ENCODE measurements at places on chromosomes 7 and 10.

- no peak for DNase-seq
- H3K27ac ChIP-seq: no peak overlapping the region
- H3K4me3 ChIP-seq: no peak overlapping the region
- H3K4me1 ChIP-seq: no peaks in the 10 kb centered on the region
- H3K27me3 ChIP-seq: no peaks in the 10 kb centered on the region
Measured at GRCh38 chr10:131231965-131232541, 79.5 kb downstream of the TCERG1L start.

GRCh38 chr7:38424750-38425463 lies 151.5 kb upstream of the TARP start:
- no peak for DNase-seq
- H3K36me3 ChIP-seq: no peaks in the 10 kb centered on the region
- no peak overlapping the region for H3K27ac ChIP-seq

DNA sequence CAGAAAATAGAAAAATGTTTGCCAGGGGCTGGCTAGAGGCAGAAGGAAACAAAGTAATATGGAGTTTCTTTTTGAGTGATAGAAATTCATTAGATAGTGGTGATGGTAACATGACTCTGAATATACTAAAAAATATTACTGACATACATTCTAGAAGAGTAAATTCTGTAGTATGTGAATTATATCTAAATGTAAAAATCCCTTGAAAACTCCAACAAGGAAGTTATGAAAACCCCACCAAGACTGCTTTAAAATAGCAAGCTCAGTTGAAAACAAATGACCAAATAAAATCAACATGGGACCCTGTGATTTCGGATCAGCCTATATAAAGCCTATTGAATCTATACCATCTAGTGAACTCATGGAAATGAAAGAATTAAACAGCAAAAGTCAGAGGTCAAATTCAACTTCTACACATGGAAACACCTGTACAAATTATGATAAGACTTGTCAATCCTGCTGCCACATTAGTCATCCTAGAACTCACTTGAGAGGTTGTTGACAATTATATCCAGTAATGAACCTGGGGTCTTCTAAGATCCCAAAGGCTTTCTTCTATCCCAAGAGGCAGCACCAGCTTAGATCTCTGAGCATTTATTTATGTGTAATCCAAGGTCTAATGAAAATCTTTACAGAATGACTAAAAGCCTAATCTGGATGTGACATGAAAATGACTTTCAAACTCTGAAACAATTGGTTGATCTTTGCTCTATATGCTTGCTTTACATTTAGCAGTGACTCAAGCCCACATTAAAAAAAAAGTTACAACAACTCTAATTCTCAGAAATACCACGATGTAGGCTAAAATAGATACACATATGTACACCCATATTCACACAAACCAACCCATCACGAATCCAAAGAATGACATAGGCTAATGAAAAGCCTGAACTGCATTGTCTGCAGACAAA lies 59.3 kb downstream of the OSBPL3 start:
- H3K4me3 ChIP-seq: no peak overlapping the region
- H3K36me3 ChIP-seq: 0 out of 2 replicates have a peak, but pooled peaks cover 7% of the 10 kb centered on the region
- DNase-seq: no peak
- H3K4me1 ChIP-seq: peaks cover 99% of the 10 kb centered on the region
- peak overlapping the region; percentile 55 for H3K27ac ChIP-seq

DNA sequence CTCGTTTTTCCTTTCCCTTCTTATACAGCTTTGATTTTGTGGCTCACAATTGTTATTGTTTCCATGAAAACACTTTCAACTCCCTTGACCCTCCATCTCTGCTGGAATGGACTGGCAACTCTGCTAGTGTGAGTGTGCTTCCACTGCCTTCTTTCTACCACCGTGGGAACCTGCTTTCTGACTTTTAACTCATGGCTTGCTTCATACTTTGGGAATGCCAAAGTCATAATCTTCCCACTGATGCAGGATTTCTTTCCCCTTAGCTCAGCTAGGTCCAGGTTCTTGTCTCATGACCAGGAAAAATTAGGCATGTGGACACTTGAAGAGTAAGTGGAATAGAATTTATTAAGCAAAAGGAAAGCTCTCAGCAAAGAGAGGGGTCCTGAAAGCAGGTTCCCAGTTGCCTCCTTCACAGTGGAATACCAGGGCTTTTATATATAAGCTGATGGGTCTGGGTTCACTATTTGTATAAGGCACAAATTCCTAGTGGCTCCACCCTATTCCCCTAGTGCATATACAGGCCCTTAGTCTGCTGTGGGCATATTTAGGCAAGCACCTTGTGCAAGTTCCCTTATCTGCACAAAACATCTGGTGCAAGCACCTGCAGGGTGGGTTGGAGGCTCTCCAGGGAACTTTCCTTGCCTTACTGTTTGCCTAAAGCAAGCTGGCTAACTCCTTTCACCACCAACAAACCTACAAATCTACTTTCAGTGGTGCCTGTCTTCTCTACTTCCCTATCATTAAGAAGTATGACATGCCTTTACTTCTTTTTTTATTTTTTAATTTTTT lies 119.5 kb downstream of the CFAP58 start:
- no peak overlapping the region for H3K27ac ChIP-seq
- H3K4me1 ChIP-seq: no peaks in the 10 kb centered on the region
- no peaks in the 10 kb centered on the region for H3K27me3 ChIP-seq

GRCh38 chr10:9965341-9965740 lies 1052.3 kb upstream of the CELF2 start:
- no peaks in the 10 kb centered on the region for H3K36me3 ChIP-seq
- H3K4me1 ChIP-seq: no peaks in the 10 kb centered on the region
- no peaks in the 10 kb centered on the region for H3K27me3 ChIP-seq
- no peak overlapping the region for H3K4me3 ChIP-seq
- DNase-seq: no peak
- no peak overlapping the region for H3K27ac ChIP-seq

- H3K27ac ChIP-seq: no peak overlapping the region
- no peak for DNase-seq
- no peaks in the 10 kb centered on the region for H3K36me3 ChIP-seq
Measured at GRCh38 chr10:60704471-60704870, 73.8 kb upstream of the CDK1 start.

DNA sequence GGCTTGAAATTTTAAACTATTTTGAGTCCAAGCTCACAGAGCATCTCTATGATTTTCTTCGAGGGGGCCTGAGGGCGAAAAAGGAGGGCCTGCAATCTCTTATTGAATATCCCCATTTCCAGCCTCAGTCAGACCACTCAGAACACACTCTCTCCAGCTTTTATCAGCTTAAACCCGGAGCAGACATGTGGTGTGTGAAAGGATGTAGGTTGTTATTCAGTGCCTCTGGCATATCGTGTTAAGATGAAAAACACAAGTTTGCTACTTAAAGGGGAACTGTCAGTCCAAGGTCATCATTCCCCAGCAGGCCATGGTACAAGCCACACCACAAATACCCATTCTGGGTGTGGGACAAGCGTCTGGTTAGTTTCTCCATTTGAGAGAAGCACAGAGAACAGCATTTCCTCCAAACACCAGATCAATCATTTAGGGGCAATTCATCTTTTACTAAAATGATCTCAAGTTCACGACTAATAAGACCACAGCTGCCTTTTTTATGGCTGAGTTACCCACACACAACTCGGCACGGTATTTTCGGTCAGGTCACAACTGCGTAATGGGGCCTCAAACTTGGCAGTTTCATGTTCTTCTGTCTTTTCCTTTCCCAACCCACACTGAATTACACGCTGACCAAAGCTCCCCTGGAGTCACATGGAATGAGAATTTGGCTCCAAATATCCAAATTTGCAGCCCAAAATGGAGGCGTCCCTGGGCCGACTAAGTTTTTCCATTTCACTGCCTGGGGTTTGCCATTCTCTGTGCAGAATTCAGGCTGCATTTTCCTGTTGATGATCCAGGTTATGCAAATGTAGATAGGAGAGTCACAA lies 188.4 kb downstream of the SEM1 start:
- DNase-seq: no peak
- no peaks in the 10 kb centered on the region for H3K4me1 ChIP-seq
- no peak overlapping the region for H3K27ac ChIP-seq
- H3K27me3 ChIP-seq: no peaks in the 10 kb centered on the region

DNA sequence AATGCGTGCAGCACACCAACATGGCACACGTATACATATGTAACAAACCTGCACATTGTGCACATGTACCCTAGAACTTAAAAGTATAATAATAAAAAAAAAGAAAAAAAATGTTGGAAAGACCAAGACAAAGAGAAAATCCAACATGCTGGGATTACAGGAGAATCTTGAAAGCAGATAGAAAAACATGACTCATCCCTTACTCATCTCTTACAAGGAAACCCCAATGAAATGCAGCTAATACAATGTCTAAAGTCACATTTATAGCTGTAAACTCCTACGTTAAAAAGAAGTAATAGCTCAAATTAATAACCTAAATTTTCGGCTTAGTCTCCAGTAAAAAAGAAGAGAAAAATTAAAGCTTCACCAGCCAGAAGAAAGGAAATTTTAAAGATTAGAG lies 47.5 kb upstream of the DGKB start:
- no peaks in the 10 kb centered on the region for H3K27me3 ChIP-seq
- no peaks in the 10 kb centered on the region for H3K4me1 ChIP-seq
- no peaks in the 10 kb centered on the region for H3K36me3 ChIP-seq
- H3K4me3 ChIP-seq: no peak overlapping the region
- no peak for DNase-seq
- no peak overlapping the region for H3K27ac ChIP-seq

DNA sequence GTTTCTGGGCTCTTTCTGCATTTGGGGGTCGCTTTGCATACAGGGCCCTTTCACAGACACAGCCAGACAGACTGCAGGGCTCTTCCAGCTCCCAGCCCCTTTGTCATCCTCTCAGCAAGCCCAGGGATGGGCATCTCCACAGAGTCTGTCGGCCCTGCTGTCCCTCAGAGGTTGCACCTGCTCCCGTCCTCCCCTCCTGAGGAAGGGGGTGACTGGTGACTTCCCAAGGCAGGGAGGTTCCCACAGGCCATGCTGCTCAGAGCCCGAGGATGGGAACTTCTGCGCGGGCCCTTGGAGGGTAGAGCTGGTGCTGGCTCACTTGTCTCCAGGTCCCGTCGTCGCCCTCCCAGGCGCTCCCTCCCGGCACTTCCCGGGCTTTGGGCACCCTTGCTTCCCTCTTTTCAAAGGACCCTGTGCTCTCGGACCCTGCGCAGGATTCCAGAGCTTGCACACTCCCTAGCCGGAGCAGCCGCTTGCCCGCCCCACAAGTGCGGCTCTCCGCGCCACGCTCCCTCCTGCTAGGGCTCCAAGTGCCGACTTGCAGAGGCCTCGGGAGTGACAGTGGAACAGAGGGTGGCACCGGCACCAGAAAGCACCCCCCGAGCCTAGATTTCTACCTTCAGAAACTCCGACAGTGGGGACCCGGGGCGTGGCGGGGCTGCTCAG lies 152.5 kb downstream of the PRKAG2 start:
- peaks cover 72% of the 10 kb centered on the region for H3K4me1 ChIP-seq
- no peaks in the 10 kb centered on the region for H3K27me3 ChIP-seq
- peak overlapping the region; percentile 22 for H3K4me3 ChIP-seq
- peak overlapping the region; percentile 95 for H3K27ac ChIP-seq
- peak; percentile 65 for DNase-seq

DNA sequence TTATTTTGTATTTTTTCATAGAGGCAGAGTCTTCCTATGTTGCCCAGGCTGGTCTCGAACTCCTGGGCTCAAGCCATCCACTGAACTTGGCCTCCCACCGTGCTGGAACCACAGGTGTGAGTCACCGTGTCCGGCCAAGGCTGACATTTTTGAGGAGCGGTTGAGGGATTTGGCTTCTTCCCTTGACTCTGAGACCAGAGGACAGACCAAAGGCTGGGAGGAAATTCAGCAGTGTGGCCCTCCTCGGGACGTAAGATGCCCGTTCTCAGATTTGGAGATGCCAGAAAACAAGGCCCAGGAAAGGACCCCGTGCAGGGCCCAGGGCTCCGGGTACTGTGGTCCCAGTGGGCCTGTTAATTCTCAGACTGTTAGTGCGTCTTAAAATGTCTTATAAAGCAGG lies 146.2 kb downstream of the WDR37 start:
- no peak overlapping the region for H3K4me3 ChIP-seq
- H3K36me3 ChIP-seq: no peaks in the 10 kb centered on the region
- H3K27me3 ChIP-seq: no peaks in the 10 kb centered on the region
- H3K27ac ChIP-seq: no peak overlapping the region
- DNase-seq: no peak

DNA sequence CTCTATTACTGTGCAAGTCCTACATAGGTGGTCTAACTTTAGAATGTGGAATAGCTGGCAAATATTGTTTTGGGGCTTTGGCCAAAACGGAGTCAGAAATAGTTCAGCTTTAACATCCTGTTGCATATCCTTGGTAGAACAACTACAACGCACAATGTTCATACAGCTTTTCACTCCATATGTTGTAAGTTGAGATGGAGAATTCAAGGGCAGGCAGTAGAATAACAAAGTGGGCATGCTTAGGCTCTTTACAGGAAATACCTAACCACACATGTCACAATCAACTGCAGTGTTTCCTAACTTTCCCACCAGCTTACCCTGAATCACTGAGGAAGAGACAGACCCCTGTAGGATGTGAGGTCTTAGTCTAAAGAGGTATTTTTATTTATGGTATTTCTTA lies 122.3 kb downstream of the PPP1R3A start:
- H3K27ac ChIP-seq: no peak overlapping the region
- no peak for DNase-seq
- no peaks in the 10 kb centered on the region for H3K36me3 ChIP-seq

GRCh38 chr10:68302871-68303270 lies 29.0 kb upstream of the HNRNPH3 start:
- H3K4me3 ChIP-seq: no peak overlapping the region
- no peak overlapping the region for H3K27ac ChIP-seq
- H3K27me3 ChIP-seq: no peaks in the 10 kb centered on the region
- peak; percentile 31 for DNase-seq
- peaks cover 21% of the 10 kb centered on the region for H3K4me1 ChIP-seq

- H3K4me3 ChIP-seq: no peak overlapping the region
- H3K4me1 ChIP-seq: no peaks in the 10 kb centered on the region
- H3K27ac ChIP-seq: no peak overlapping the region
- no peaks in the 10 kb centered on the region for H3K27me3 ChIP-seq
Measured at GRCh38 chr7:7135074-7135473, 47.3 kb upstream of the C1GALT1 start.

DNA sequence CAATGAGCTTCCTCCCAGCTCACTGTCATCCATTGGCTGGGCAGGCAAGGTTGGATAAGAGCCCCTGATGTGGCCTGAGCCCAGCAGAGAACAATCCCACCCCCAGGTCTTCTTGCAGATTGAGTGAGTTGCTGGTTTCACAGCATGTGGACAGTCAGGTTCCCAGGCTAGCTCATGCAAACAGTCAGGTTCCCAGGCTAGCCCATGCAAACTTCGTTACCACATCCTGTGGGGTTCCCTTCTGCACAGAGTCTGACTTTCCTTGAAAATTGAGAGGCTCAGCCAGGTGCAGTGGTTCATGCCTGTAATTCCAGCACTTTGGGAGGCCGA lies 67.1 kb downstream of the TMEM130 start:
- peaks cover 18% of the 10 kb centered on the region for H3K4me1 ChIP-seq
- peaks cover 3% of the 10 kb centered on the region for H3K27me3 ChIP-seq
- peak overlapping the region; percentile 42 for H3K4me3 ChIP-seq
- DNase-seq: peak; percentile 71

GRCh38 chr10:6615971-6616370 lies 35.9 kb upstream of the PRKCQ start:
- no peaks in the 10 kb centered on the region for H3K4me1 ChIP-seq
- no peaks in the 10 kb centered on the region for H3K36me3 ChIP-seq
- H3K4me3 ChIP-seq: no peak overlapping the region
- no peaks in the 10 kb centered on the region for H3K27me3 ChIP-seq
- no peak overlapping the region for H3K27ac ChIP-seq
